NCI-H1105 treated with DMSO at 0.1 percent for 48 hours (cell line): ENCODE measurements at places on chromosomes 1 and 21.

DNA sequence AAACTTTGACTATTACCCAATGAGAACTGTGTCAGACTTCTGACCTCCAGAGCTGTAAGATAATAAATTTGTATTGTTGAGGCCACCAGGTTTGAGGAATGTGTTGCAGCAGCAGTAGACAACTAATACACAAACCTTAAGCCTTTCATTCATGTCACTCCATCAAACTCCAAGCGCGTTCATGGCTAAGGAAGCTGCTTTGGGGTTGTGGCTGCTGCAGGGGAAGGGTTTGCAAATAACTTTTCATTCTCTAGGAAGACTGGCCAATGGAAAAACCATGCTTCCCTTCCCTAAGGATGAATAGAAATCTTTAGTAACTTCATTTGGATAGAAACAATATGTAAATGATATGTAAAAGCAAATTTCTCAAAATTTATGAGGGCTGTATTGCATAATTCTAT is 170.4 kb downstream of the RHOU start:
- DNase-seq, result no peak

GRCh38 chr1:224333309-224333926 is 3.4 kb upstream of the NVL start:
- peak; percentile 69 for DNase-seq

GRCh38 chr1:206589206-206589605 is 23.1 kb downstream of the EIF2D start:
- DNase-seq, result no peak

DNA sequence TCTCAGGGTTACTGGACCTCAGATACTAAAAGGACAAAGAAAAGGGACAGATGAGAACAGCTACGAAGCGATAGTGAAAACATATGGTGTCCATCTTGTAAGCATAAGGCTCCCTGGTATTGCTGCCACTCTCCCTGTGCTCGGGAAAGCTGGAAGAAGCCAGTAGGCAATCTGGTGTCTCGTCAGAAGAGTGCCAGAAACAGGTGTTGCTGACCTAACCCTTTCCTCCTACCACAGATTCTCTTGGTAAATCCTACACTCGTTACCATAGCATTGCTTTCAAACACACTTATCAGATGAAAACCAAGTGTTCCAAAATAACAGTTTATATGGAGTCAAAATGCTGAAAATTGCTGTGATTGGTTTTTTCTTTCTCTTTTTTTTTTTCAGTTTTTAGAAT is 146.3 kb downstream of the NRIP1 start:
- no peak for DNase-seq

DNA sequence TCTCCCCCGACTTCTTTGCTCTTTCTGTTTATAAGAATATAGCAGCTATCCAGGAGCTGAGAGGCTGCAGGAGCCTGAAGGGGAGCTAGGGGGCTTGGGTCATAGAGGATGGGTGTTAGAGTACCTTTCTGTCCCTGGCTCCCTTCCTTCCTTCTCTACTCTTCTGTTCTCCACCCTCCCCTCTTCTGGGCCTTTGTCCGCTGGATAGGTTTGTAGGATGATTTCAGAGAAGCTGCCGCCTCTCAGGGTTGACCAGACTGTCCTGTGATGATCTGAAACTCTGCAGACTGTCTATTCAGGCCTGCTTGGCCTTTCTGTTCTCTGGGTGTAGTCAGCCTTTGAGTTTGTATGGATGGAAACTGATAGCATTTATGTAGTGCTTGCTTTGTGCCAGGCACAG is 26.3 kb downstream of the PPFIA4 start:
- DNase-seq, result peak; percentile 31

DNA sequence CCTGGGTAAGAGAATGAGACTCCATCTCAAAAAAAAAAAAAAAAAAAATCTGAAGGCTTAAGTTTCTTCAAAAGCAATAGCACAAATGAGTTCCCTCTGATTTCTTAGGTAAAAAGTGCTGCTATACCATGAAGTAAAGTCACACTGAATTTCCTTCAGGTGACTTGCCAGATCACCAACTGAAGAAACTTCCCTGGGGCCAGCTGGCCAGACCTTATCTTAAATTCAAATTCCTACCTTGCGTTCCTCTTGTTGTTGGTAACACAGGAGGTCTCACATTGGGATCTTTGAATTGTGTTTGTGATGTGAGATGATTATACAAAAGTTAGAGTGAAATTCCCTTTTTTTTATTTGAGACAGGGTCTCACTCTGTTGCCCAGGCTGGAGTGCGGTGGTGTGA is 11.8 kb downstream of the INAVA start:
- DNase-seq, result no peak

GRCh38 chr1:182671750-182672486 is 12.5 kb downstream of the RGS8 start:
- peak; percentile 78 for DNase-seq

DNA sequence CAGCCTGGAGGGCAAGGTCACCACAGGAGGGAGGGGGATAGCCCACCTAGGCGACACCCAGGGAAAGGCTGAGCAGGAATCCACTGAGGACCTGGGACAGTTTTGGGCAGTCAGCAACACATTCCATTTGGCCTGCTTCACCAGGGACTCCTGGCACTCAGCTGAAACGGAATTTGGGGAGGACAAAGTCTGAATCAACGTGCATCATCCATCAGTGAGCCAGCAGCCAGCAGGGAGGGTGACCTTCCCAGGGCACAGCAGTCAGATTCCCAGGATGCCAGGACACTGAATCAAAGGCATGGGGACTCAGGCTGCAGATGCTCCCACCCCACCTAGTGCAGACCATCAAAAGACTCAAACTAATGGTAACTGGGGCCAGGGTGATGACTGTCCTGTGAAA is 4.6 kb downstream of the SH3BP5L start:
- DNase-seq, result no peak

- DNase-seq, result no peak
These were observed 74.7 kb downstream of the NTPCR start for GRCh38 chr1:233025157-233025556.

DNA sequence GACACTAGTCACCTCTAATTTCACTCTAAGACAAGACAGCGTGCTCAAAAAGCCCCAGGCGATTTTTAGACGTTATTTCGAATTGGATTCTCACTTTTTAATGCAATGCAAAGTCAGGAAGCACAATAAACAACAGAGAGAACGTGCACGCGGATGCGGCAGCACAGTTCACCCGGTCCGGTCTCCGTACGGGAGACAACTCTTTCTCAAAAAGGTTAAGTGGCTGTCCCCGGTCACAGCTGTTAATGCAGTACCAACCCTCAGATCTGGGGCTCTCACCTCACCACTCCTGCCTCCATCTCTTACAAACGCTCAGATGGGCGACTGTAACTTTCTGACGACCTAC is 1.2 kb downstream of the HP1BP3 start:
- DNase-seq, result no peak

DNA sequence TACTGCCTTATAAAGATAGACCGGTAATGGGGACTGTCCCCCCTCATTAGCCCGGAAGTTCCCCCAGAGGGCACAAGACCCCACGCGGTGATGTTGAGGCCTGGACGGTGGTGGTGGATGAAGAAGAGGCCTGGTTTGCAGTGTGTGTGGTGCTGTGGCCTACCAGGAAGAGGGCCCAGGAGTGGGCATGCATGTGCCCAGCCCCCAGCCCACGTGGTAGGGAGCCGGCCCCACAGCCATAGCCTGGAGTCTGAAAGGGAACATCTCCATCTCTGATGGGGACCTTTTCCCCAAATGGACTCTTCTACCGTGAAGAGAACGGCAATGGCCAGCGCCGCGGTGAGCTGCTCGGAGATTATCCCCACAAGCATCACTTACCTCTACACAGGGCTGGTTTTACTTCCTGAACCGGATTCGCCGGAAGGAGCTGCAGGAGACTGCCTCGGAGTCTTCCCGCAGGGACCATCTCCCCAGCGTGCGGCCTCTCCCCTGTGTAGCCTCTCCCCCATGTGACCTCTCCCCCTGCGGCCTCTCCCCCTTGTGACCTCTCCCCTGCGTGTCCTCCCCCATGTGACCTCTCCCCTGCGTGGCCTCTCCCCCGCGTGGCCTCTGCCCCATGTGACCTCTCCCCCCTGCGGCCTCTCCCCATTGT is 20.6 kb downstream of the RRP1 start:
- no peak for DNase-seq

DNA sequence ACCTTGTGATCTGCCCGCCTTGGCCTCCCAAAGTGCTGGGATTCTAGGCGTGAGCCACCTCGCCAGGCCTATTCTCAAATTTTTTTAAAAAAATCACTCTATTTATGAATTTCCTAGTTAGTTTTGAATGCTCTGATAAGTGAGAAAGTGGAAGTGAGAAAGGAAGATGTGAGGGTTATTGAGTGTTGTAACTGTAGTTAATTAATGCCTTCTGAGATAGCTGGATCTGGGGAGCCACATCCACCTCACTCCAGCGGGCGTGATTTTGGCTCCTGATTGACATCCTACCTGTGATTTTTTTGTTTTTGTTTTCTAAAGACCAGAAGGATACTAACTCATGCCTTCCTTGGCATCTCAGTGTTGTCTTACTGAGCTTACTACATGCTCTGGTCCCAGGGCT is 65.6 kb downstream of the ST3GAL3 start:
- no peak for DNase-seq

DNA sequence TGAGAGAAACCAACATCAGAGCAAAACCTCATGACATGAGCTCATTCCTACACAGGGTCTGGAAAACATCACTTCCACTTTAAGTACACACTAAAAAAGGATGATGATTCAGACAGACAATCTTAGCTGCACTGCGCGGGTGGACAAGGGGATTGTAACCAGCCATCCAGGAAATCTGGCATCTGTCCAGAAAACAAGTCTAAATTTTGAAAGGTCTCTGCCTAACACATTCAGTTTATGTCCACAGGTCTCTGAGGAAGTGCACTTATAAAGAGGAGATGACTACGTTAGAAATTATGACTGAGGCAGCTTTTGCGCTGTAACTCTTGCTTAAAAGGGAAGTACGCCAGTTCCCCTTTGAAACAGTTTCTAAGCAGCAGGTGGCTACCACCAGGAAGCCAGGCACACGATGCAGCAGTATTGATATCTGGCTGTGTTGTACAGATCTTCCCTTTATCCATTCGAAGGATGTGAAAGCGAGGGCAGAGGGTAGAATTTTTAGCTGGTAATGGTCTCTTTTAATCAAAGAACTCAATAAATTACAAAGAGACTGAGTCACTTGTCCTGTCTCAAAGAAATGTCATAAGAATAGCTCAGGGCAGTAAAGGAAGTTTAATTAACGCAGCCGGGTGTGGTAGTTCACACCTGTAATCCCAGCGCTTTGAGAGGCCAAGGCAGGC is 128.0 kb downstream of the SETD4 start:
- peak; percentile 41 for DNase-seq

GRCh38 chr1:183896466-183897048 is 91.6 kb downstream of the RGL1 start:
- no peak for DNase-seq

DNA sequence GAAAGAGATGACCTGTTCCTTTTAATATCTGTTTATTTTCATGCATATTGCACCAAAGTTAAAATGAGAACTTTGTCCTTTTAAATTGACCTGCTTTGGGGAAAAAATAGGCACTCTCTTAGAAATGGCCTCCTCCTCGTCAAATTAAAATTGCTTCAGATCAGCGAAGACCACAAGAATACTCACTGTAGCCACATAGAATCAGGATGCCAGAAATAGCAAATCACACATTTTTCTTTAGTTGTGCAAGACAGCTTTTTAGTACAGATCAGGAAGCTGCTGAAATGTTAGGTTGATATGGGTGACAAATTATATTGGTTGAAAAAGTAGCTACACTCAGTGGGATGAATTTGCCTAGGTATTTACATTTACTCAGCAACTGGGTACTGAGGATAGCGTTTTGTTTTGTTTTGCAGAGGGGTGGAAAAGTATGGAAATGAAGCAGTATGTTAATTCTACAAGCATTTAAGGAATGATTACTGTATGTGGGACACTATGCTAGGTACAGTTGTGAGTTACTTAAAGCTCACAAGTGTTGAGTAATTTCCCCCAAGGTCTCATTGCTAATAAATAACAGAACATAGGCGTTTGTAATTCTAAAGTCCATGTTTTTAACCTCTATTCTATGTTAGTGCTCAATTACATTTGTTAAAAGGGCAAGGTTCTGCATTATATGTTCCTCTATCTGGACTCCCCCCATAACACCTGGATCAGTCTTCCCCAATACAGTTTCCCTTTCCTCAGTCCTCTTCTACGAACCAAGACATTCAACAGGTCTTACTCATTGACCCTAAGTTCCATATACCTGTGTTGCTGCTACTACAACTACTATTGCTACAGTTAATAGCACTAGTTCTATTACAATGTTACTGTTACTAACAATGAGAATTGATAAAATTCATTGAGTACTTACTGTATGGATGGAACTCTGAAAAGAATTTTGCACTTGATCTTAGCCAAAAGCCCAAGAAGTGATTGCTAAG is 99.4 kb upstream of the S1PR1 start:
- no peak for DNase-seq

DNA sequence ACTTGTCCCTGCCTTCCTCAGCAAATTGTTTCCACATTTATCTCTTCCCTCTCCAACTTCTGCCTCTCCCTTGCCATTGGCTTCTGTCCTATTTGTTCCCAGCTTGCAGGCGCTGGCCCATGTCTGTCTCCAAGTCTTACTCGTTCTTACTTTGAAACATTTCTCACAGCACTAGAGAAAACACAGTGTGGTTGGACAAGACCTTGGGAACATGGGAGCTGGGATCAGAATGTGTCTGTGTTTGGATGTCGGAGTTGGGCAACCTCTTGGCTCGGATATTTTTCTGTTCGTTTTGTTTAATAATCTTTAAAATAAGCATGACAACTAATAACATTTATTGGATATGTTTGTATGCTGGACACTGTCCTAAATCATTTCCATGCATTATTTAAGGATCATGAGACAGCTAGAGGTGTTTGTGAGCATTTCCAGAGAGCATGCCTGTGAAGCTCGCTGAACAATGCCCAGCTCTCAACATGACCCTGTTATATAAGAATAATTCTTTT is 5.9 kb upstream of the BRWD1 start:
- DNase-seq, result no peak

- DNase-seq, result no peak
These were observed 1455.6 kb downstream of the BRINP3 start for GRCh38 chr1:189022015-189022414.

DNA sequence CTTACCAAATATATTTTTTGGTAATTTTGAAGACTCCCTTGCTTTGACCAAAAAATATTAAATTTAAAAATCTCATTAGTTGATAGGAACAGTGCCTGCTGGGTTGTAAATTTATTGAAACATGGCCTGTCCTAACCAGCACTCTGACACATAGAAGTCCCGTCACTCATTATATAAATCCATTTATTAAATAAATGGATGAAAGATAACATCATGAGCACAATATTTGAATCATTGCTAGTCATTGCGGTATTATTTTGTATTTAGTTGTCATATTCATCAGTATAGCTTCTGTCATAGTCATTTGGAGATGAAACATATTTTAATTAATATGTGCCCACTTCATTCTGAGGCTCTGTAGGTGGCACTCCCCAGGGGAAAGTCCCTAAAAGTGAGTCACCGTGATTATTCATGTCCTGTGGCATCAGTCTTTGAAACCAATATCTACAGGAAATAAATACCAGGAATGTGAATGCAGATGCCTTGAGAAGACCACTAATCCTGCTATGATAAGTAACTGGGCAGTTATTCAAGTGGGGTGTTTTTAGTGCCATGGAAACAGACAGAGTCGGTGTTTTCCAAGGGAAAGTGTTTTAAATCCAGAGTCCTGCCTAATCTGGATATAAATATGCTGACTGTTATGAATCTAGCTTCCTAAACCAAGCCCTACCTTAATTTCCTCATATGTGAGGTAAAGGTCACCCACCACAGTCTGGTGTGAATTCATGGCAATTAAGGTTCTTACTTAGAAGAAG is 302.0 kb downstream of the DUSP10 start:
- no peak for DNase-seq
